ENCODE measurements at places on chromosomes 7 and 10. TPM values are rescaled to one million over a fixed set of nuclear protein-coding genes. Genes with fewer than 3 reads are reported as not detected.

DNA sequence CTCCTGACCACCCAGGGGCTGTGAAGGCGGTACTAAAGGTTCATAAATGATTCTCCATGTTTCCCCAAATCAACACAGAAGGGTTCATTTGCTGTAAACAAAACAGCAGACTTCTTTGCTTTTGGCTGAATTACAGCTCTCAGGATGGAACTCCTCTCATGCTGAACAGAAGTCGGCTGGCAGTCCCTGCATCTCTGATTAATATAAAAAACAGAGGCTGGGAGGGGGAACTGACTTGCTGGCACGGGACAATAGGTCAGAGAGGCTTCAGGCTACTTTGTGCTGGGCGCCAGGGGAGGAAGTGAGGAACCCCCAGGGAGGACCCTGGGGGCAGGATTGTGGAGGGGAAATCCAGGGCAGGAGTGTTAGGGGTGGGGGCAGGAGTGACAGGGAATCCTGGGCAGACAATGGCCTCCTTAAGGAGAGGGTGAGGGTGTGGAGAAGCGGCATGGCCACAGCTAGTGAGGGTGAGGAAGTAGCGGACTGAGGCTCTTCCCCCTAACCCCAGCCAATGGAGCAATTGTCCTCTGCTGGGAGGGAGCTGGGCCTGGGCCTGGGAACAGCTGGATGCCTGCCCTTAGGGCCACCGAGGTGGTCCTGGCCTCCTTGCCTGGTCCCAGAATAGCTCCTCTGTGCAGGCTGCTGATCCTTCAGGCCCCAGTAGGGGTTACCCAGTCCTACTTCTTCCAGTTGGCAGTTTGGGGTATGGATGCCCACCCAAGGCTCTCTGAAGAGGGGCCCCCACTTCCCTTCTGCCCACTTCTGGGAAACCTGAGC is 9.2 kb upstream of the SFRP5 start:
- H3K27ac ChIP-seq: no peak overlapping the region
- H3K27me3 ChIP-seq: no peaks in the 10 kb centered on the region
- DNase-seq: no peak
- H3K36me3 ChIP-seq: no peaks in the 10 kb centered on the region
- H3K4me1 ChIP-seq: no peaks in the 10 kb centered on the region

DNA sequence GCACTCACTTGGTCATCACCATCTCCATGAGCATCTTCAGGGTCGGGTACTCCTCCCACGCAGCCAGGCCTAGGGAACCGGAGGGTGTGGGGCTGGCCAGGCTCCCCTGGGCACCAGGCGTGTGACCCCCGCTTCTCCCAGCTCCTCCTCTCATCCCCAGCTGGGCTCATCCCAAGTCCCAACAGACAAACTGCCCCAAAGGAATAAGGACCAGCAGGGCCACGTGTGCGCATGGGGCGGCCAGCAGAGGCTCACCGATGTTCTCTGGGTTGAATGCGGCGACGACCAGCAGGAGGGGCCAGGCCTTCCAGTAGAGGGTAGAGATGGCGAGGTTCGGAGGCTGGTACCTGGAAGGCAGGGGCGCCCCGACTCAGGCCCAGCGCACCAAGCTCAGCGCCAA is 14.9 kb downstream of the INTS1 start:
- no peak overlapping the region for H3K4me3 ChIP-seq
- H3K36me3 ChIP-seq: no peaks in the 10 kb centered on the region
- DNase-seq: no peak
- no peaks in the 10 kb centered on the region for H3K4me1 ChIP-seq
- H3K27me3 ChIP-seq: no peaks in the 10 kb centered on the region

GRCh38 chr10:18743926-18744325 is 84.7 kb downstream of the ARL5B start:
- no peaks in the 10 kb centered on the region for H3K36me3 ChIP-seq
- H3K4me1 ChIP-seq: no peaks in the 10 kb centered on the region
- no peak for DNase-seq
- H3K27me3 ChIP-seq: no peaks in the 10 kb centered on the region
- H3K27ac ChIP-seq: no peak overlapping the region

GRCh38 chr7:157032644-157033482 is 22.4 kb upstream of the MNX1 start:
- H3K27me3 ChIP-seq: peaks cover 14% of the 10 kb centered on the region
- H3K4me3 ChIP-seq: no peak overlapping the region

- peak; percentile 18 for DNase-seq
- no peaks in the 10 kb centered on the region for H3K36me3 ChIP-seq
- H3K27ac ChIP-seq: no peak overlapping the region
- H3K27me3 ChIP-seq: no peaks in the 10 kb centered on the region
- H3K4me1 ChIP-seq: peaks cover 6% of the 10 kb centered on the region
Observed at GRCh38 chr10:96719850-96720421, 378 bp downstream of the PIK3AP1 start.

DNA sequence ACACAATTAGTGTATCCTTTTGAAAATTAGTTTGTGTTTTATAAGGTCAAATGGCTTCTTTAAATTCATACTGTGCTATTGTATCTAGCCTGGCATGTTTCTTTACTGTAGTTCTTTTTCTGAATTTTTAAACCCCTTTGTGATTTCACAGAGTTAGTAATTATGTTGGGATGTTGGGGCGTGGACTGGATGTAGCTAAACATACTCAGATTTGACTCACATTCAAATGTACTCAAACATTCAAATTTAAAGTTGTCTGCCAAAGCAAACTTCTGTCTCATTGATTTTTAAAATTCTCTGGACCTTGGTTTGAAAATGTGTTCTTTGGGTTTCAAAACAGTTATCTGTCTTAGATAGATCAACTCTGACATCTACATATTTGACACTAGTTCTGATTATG is 7.2 kb upstream of the NRP1 start:
- no peak for DNase-seq
- H3K27me3 ChIP-seq: no peaks in the 10 kb centered on the region
- H3K36me3 ChIP-seq: no peaks in the 10 kb centered on the region

GRCh38 chr7:137324796-137325696 is 18.5 kb downstream of the PTN start:
- no peaks in the 10 kb centered on the region for H3K36me3 ChIP-seq
- no peak overlapping the region for H3K4me3 ChIP-seq
- no peak overlapping the region for H3K27ac ChIP-seq
- H3K27me3 ChIP-seq: no peaks in the 10 kb centered on the region
- no peaks in the 10 kb centered on the region for H3K4me1 ChIP-seq

DNA sequence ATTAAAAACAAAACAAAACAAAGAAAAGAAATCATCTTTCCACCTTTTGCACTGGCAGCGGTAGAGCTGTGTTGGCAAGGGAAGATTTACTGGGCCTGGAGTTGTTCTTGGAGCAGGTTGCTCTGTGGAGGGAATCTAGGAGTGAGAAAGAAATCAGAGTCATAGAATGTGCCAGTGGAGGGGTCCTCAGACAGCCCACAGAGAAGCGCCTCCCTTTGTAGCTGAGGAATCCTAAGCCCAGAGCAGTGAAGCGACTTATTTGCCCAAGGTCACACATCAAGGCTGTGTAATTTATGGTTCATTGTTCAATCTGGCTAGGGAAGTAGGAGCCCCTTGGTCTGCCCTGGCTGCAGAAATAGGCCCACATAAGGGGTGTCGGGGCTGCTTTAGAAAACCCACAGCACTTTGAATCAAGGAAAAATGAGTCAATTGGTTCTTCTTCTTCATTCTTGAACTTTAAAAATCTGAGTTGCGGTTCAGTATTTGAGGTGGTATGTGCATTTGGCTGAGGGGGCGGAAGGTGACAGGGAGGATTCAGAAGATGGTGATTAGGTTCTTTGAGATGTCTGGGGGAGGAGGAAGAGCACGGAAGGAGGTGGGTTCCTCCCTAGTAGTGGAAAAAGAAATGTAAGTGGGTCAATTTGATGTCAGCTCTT is 253.7 kb downstream of the PTEN start:
- H3K4me1 ChIP-seq: no peaks in the 10 kb centered on the region
- no peak for DNase-seq
- no peak overlapping the region for H3K4me3 ChIP-seq

DNA sequence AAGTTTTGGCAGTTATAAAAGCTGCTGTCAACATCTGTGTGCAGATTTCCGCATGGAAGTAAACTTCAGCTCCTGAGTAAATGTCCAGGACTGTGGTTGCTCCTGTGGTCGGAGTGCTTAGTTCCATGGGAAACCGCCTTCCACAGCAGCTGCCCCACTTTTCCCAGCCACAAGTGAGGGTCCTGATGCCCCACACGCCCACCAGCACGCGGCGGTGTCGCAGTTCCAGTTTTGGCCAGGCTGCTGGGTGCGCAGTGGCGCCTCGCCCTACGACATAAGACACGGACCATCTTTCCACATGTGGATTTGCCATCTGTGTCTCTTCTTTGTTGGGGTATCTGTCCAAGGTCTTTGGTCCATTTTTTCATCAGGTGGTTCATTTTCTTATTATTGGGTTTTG is 167.1 kb downstream of the DIP2C start:
- no peaks in the 10 kb centered on the region for H3K36me3 ChIP-seq
- DNase-seq: no peak
- no peak overlapping the region for H3K27ac ChIP-seq
- H3K4me3 ChIP-seq: no peak overlapping the region
- no peaks in the 10 kb centered on the region for H3K27me3 ChIP-seq

- peaks cover 17% of the 10 kb centered on the region for H3K4me1 ChIP-seq
- no peak overlapping the region for H3K27ac ChIP-seq
- no peak for DNase-seq
- H3K36me3 ChIP-seq: no peaks in the 10 kb centered on the region
- no peak overlapping the region for H3K4me3 ChIP-seq
Observed at GRCh38 chr7:74179935-74180604, 5.9 kb downstream of the EIF4H start.

DNA sequence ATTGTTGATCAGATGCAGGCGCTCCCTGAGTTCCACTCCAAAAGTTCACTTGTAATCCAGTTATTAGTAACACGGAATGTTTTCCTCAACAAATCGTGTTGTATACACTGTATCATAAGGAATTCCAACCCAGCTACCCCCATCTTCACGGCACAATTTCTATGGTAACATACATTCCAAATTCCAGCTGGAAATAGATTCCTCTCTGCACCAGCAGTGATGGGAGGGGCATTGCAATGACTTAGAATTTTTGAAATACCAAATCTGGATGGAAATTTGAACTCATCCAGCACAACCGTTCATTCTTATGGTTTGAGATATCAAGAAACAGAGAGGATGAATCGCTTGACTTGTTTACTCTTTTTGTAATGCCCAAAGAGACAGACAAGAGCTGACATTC is 38.9 kb upstream of the RHEB start:
- H3K36me3 ChIP-seq: no peaks in the 10 kb centered on the region
- no peak overlapping the region for H3K27ac ChIP-seq
- no peak overlapping the region for H3K4me3 ChIP-seq
- no peak for DNase-seq
- H3K4me1 ChIP-seq: no peaks in the 10 kb centered on the region
- H3K27me3 ChIP-seq: no peaks in the 10 kb centered on the region

DNA sequence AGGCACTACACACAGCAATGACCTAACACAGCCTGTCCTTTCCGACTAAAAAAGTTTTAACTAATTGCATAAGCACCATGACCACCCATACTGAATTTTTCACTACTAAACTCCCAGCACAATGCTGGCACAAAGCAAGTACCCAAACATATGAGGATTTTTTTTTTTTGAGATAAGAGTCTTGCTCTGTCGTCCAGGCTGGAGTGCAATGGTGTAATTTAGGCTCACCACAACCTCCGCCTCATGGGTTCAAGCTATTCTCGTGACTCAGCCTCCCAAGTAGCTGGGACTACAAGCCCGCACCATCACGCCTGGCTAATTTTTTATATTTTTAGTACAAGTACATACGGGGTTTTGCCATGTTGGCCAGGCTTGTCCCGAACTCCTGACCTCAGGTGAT is 5.1 kb downstream of the UBE2H start:
- no peaks in the 10 kb centered on the region for H3K27me3 ChIP-seq
- H3K4me3 ChIP-seq: no peak overlapping the region
- peak overlapping the region; percentile 96 for H3K27ac ChIP-seq
- H3K36me3 ChIP-seq: no peaks in the 10 kb centered on the region

GRCh38 chr7:66961096-66961495 is 34.3 kb downstream of the SBDS start:
- H3K27ac ChIP-seq: no peak overlapping the region
- no peak for DNase-seq
- H3K4me1 ChIP-seq: no peaks in the 10 kb centered on the region
- no peaks in the 10 kb centered on the region for H3K36me3 ChIP-seq
- no peaks in the 10 kb centered on the region for H3K27me3 ChIP-seq

GRCh38 chr7:95261895-95262415 is 62.4 kb downstream of the PON1 start:
- H3K36me3 ChIP-seq: no peaks in the 10 kb centered on the region
- no peak overlapping the region for H3K4me3 ChIP-seq
- no peaks in the 10 kb centered on the region for H3K27me3 ChIP-seq
- DNase-seq: no peak
- H3K27ac ChIP-seq: no peak overlapping the region
- H3K4me1 ChIP-seq: no peaks in the 10 kb centered on the region

- no peaks in the 10 kb centered on the region for H3K4me1 ChIP-seq
- H3K36me3 ChIP-seq: no peaks in the 10 kb centered on the region
- no peak for DNase-seq
- H3K27me3 ChIP-seq: no peaks in the 10 kb centered on the region
- no peak overlapping the region for H3K27ac ChIP-seq
Observed at GRCh38 chr7:150881189-150881588, 28.9 kb downstream of the AOC1 start.

GRCh38 chr7:27840313-27840712 is 100.4 kb downstream of the TAX1BP1 start:
- no peak overlapping the region for H3K4me3 ChIP-seq
- no peaks in the 10 kb centered on the region for H3K36me3 ChIP-seq
- no peaks in the 10 kb centered on the region for H3K4me1 ChIP-seq
- no peak overlapping the region for H3K27ac ChIP-seq

GRCh38 chr10:79054203-79055099 is 14.3 kb upstream of the ZMIZ1 start:
- no peaks in the 10 kb centered on the region for H3K27me3 ChIP-seq
- H3K4me3 ChIP-seq: no peak overlapping the region
- no peak overlapping the region for H3K27ac ChIP-seq

DNA sequence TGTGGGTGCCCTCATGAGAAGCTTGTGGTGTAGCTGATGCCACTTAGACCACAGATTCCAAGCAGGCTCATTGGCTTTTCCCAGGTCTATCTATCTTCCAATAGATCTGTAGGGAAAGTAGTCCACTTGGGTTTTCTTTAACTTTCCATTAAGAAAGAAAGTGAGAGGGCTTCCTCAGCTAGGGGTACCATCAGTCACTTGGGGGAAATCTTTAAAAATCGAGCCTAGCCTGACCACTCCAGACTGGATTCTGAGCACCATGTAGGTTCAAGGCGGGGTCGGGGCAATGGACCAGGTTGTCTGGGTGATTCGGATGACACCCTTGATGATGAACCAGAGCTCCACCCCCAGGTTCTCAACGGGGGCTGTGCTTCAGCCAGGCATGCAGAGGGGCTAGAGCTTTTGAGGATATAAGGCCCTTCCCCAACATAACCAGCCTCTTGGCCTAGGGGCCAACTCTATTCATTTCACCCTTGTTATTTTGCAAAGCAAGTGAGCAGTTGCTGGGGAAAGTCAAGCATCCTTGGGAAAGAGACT is 27.0 kb downstream of the ITPRIP start:
- no peaks in the 10 kb centered on the region for H3K4me1 ChIP-seq
- H3K27me3 ChIP-seq: no peaks in the 10 kb centered on the region
- no peak for DNase-seq
- no peak overlapping the region for H3K27ac ChIP-seq
- no peaks in the 10 kb centered on the region for H3K36me3 ChIP-seq
- H3K4me3 ChIP-seq: no peak overlapping the region

- H3K4me1 ChIP-seq: no peaks in the 10 kb centered on the region
- no peak overlapping the region for H3K4me3 ChIP-seq
- H3K27me3 ChIP-seq: no peaks in the 10 kb centered on the region
- no peak for DNase-seq
Observed at GRCh38 chr7:133911724-133912123, 215.4 kb upstream of the LRGUK start.

Gene GNAT3
- total RNA-seq: not detected

Gene CALN1
- 2.3 TPM for total RNA-seq

Gene PRTFDC1
- 1.3 TPM for total RNA-seq

Gene SPDYE8
- total RNA-seq: not detected

Gene MACROH2A2
- 13.1 TPM for total RNA-seq

All from uterus (tissue), 4 donors.